ENCODE measurements at places on chromosomes 2 and 18.

GRCh38 chr2:215361211-215361875 is 49.5 kb downstream of the ATIC start:
- no peak for DNase-seq

- no peak for DNase-seq
Observed at GRCh38 chr2:236081171-236081570, 87.0 kb downstream of the GBX2 start.

- DNase-seq = no peak
Observed at GRCh38 chr2:68846091-68846490, 25.1 kb downstream of the BMP10 start.

- DNase-seq = peak; percentile 81
Observed at GRCh38 chr2:112483042-112483473, 1.1 kb downstream of the TTL start.

DNA sequence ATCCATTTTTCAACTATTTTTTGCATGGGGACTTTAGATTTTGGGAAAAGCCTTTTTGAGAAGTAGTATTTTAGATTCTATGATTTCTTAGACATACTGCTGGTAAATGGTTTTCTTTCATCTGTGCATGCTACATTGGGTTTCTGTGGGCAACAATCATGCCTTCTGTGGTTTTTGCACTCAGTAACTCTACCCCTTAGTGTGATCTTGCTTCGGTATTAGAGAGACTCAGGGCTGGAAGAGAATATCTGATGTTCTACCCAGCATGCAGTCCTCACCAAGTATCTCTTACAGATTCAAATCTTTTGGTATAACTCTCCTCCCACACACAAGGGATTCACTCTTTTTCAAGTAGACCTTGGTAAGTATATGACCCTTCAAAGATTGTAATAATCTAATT is 183.0 kb downstream of the PMAIP1 start:
- DNase-seq = peak; percentile 31

DNA sequence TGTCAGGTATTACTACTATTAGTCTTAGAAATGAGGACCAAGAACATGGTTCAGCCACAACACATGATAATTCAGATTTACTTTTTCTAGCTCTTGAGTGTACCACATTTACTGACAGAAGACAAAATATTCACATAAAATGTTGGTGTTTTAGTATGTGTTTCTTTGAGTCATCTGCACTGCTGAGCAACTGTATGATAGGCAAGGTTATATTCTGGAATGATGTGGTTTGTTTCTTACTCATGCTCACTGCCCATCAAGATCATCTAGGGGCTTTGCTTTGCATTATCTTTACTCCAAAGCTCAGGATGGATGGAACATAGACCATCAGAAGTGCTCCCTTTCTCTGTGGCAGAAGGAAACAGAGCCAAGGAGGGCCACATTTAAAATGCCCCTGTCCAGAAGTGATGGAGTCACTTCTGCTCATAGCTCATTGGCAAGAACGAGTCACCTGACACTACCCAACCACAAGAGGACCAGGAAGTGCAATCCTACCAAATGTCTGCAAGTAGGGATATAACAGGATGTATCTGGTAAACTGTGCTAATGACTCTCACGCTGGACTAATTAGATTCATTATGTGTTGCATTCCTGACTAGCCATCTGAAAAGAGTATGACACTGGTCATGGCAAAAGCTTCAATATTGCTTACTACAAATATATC is 81.5 kb downstream of the DIS3L2 start:
- no peak for DNase-seq

DNA sequence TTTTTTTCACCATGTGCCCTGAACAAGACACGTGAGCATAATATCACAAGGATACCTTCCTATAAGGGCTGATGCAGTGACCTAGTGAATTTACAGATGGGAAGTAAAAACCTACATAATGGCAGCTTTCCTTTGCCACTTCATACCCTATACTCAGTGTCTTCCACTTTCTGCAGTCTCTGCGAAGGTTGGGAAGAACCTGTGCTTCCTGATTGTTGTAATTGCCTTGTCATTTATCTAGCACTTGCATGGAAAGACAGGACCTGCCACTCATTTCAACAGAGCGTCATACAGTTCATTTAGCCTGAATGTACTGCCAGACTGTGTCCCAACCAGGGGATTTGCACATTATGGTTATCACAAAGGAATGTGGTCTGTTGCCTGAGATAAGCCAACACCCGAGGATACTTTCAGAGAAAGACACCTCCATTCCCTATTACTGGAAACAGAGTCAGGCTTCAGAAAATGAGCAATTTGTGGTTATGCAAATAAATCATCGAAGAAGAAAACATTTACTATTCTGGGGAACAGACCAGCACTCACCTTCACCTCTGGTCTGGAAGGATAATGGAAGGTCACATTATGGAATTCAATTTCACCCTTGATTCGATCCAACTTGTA is 55.0 kb downstream of the ABCB11 start:
- DNase-seq = no peak

GRCh38 chr2:119700866-119701265 is 21.9 kb downstream of the TMEM177 start:
- DNase-seq = no peak

- no peak for DNase-seq
Observed at GRCh38 chr2:204272089-204272488, 273.2 kb upstream of the PARD3B start.

DNA sequence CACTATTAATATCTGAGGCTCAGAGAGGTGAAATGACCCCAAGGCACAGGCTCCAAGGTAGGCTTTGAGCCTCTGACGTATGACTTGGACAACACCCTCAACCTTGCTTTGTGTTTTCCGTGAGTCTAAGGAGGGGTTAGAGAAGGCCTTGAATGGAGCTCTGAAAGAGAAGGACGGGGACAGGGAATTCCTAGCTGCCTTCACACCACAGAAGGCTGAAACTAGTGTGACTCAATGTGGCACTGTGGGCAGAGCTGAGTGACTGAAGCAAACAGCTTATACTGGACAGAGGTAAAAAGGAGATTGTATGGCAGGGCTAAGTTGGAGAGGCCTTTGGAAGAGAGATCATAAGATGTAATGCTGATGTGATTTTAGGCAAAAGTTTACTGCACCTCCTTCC is 3.5 kb upstream of the NCK2 start:
- no peak for DNase-seq

DNA sequence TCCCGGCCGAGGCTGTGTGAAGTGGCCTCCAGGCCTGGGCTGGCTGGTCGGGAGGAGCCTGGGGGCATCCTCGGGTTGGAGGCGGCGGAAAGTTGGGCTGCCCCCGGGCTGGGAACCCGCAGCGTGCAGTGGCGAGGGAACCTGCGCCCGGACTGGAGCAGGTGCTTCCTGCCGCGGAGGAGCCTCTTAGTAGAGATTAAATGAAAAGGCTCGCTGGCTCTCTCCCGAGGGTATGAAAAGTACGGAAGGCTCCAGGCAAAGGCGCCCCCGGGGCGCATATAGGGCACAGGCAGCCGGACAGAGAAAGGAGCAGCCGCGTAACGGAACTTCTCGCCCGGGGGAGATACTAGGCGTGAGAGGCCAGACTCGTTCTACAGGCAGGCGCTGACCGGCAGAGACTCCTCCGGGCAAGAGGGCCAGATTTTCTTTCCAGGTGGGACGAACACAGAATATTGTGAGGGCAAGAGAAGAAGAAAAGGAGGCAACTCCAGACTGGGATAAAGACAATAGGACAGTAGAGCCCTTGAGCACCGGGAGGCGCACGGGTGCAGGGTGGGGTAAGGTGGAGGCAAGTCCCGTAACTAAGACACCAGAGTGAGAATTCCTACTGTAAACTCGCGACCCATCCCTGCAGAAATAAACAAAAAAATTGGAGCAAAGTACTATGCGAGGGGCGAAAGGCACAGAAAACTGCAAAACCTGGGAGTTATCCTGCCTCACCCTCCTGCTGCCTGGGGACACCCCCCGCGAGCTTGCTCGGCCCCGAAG is 816 bp downstream of the CDH2 start:
- DNase-seq = peak; percentile 21

All from RCC 7860 (cell line).